Suprapubic skin (tissue), 4 donors: ENCODE measurements at places on chromosomes 5 and 9.

DNA sequence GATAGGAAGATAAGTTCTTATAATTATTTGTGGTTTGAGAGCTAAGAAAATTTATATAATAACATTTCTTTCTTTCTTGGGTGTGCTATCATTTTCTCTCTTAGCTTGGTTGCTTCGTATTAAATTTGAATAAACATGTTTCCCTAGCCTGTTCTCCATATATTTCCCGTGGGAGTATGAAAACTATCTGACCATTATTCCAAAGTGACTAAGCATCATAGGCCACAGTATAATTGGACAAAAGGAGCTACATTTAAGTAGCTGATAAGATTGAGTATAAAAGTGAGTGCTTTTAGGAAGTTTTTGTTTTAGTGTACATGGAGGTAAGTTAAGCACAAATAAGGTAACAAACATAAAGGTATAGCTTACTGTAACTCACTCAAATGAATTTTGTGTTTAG is 8.4 kb upstream of the OSMR start:
- no peak for DNase-seq

DNA sequence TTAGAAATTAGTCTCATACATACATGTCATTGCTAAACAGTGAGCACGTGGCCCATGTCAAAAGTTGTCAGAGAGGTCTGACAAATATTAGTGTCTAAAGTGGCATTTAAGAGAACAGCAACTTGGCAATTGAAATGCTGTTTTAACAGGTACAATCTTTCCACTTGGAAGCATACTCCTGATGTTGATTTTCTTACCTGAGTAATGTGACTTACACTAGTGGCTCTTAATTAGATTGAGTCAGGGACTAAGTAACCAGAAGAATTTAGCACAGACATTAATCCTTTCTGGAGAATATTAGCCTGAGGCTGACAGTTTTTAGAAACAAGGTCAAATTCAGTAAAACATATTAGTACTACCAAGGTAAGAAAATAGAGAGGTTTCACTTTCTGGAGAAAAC is 357.0 kb upstream of the ZNF608 start:
- DNase-seq, result no peak

GRCh38 chr5:159339460-159339859 is 9.2 kb upstream of the IL12B start:
- no peak for DNase-seq

DNA sequence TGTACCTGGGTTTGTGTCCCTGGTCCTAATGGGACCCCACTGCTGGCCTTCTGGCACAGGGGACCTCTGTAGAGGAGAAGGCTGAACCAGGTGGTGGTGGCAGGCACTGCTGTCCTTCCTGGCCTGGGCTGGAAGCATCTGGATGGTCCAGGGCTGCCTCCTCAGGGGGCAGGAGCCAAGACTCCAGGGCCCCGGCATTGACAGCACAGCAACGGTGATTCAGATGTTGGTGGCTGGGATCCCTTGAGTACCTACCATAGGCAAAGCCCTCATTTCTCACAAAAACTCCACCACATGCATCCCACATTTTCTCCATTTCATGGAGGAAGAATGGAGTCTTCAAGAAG is 15.0 kb downstream of the FGD3 start:
- DNase-seq, result peak; percentile 27

DNA sequence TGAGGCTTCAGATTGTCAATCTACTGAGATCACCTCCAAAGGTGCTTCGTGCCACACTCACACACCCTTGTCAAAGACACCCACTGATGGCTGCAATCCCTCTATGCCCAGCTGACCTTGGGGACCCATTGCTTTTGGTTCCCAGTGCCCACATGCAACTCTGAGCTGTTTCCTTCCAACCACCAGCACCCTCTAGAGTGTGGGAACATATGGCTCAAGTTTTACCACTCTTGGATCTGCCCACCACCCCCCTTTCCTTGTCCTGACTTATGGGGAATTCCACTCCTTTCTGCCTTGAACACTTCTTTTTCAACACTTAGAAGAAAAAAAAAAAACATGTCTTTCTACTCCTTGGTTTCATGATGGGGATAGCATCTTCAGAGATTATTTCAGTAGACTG is 360.2 kb downstream of the ENC1 start:
- DNase-seq, result no peak

- no peak for DNase-seq
Measured at GRCh38 chr5:157600252-157600651, 24.7 kb upstream of the ADAM19 start.

GRCh38 chr9:90853945-90854344 is 52.3 kb downstream of the SYK start:
- no peak for DNase-seq

DNA sequence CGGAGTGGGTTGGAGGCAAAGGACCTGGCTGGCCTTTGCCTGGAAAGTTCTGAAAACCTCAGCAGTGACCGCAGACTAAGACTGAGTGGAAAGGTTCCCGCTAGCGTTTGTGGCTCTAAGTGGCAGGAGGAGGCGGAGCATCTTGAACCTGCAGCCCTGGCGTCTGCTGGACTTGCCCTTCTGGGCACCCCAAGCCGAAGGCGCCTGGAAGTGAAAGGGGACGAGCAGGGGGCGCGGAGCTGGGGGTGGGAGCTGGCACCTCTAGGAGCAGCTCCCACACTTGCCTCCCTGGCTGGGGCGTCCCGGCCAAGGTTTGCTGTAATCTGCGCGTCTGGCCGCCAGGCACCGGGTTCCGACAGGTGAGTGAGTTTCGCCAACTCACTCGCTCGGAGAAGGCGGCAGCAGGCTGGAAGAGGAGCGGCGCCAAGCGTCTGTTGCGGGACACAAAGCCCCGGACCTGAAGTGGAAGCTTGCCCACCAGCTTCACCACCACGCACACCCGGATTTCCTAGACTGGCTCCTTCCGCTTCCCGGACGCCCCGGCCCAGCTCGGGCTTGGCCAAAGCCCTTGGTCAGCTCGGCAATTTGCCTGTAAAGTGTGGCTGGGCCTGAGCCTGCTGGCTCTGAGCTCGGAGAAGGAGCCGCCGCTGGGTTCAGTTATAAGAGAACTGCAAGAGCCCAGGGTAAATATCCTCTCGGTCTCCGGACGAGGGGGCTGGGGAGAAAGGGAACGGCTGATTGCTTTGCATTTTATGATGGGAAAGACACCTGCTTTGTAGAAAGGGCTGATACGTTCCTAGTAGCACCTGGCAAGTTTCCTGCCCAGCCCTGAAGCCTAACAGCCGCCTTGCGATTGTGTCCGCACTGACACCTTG is at the start of gene GNA14:
GNA14 (minus strand) TSS at position 89 of the 875 bp plus-strand sequence. CDS start 529 bp downstream, outside the sequence.
- peak; percentile 72 for DNase-seq

DNA sequence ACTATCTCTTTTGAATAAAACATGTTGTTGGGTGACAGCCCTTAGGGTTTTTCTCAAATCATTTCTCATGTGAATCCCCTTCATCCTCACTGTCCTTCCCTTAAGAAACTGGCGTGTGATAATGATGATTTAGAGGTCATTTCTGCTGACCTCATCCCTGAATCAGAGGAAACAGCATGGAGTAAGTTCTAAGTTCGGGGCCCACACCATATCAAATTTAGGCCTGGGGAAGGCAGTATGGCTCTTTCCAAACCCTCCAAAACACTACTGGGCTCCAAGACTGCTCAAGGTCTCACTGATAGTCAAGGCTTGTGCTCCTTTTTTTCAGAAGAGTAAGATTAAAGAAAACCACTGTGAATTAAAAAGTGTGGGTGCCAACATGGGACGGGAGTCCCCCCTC is 872 bp upstream of the SMIM3 start:
- no peak for DNase-seq

- no peak for DNase-seq
Measured at GRCh38 chr9:81656004-81656403, 33.3 kb downstream of the TLE1 start.

DNA sequence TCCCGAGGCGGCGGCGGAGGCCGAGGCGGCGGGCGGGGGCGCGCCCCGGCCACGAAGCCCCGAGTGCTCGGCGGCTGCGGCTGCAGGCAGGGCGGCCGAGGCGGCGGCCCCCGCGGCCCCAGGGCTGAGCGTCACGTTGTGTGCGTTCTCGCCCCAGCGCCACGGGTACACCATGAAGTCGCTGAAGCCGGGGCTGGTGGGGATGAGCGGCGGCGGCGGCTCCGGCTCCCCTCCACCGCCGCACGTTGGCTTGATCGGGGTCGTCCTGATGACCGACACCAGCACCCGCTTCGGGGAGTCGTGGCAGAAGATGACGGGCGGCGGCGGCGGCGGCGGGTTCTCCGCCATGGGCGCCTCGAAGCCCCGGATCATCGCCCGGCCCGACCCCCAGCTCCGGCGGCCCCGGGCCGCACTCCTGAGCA is 498 bp downstream of the ZNF367 start:
- peak; percentile 74 for DNase-seq

- DNase-seq, result no peak
Measured at GRCh38 chr9:38026021-38026809, 42.8 kb downstream of the SHB start.

DNA sequence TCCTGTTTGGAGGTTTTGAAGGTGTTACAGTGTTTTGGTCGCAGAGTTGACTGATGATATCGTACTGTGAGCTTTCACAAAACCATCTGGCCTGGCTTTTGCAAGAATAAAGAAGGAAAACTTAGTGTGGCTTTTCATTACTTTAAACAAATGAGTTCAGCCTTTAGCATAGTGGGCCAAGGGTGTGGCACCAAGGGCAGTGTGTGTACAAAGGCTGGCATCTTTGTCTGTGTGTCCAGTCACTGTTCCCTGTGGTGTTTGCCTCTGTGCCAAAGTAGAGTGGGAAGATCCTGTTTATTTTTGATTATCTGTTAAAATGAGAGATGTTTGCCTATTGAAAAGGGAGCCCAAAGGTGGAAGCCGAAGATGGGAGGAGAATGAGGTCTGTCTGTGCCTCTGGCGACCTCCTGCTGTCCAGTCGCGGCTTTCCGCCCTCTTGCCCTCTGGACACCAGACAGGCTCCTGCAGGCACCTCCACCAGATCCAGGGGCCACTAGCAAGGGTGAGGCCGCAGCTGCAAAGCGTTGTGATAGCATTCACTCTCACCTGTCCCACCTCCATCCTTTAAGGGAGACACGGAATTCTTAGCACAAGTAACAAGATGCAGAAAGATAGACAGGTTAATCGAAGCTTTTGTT is 113.7 kb downstream of the TRIO start:
- DNase-seq, result no peak

DNA sequence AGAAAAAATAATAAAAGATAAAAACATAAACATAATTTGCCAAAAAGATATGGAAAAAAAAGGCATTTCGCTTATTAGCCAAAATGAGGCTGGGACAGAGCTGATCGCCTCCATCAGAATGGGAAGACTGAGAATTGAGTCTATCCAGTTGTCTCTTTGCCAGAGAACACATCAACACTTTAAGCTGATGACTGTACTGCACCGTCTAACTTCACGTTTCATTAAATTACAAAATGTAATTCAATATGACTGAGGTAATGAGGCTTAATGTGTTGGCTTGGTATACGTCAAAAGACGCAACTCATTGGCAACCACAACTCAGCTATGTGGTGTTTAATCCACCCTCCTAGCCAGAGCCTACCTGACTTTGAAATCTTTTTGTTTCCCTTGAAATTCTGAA is 462.7 kb upstream of the CD180 start:
- DNase-seq, result no peak

- no peak for DNase-seq
Measured at GRCh38 chr9:83920469-83920926, 734 bp downstream of the KIF27 start.

- DNase-seq, result no peak
Measured at GRCh38 chr5:51872144-51872543, 488.9 kb downstream of the ISL1 start.

- no peak for DNase-seq
Measured at GRCh38 chr5:76443066-76443800, 40.1 kb downstream of the IQGAP2 start.

DNA sequence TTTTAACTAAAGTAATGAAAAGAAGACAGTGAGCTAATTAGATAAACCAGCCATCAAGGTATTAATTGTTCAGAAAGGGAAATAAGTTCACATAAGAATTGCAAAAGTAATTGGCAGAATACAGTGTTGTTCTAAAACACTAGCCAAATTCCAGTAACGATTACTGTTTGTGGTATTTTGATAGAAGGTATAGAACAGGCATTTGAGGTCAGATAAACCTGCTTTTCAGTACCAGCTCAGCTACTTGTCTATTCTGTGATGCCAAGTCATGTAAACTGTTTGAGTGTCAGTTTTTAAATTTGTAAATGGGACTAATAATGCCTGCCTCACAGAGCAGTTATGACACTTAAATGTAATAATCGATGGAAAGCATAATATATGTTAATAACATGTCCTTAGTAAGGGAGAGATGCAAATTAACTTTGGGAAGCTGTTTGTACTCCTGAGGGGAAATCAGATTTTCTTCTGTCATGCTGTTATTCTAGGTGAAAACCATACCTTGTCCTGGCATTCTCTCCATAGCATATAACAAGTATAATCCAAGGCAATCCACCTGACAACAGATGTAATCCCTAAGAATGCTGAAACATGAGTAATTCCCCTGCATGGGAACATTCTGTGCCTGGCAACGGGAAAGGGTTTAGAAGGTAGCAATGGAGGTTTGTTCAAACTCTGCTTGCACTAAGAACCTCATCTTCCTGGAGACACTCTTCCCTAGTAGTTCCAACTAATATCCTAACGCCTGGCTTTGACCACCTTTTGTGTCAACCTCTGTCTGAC is 509.5 kb upstream of the PAPPA start:
- no peak for DNase-seq

GRCh38 chr9:131613921-131614320 is 68.6 kb downstream of the PRRT1B start:
- DNase-seq, result no peak
